AG08396 (cell line): ENCODE measurements at places on chromosomes 5 and 9.

DNA sequence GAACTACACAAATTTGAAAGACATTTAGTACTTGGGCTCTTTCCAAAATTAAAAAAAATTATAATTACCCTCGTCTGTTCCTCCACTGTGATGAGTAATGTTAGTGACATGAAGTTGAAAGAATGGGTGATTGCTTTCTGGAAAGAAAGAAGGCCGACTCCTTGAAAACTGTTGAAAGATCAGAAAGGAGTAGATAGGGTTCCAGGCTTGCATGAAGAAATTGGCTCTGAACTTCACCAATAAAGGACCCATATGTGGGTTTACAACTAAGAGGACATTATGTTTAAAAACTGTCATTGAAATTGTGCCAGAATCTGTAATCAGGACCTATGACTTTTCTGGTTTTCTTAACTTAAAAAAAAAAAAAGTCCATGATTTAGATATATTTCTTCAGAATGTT is 20.7 kb upstream of the MOCS2 start:
- peak; percentile 57 for DNase-seq

DNA sequence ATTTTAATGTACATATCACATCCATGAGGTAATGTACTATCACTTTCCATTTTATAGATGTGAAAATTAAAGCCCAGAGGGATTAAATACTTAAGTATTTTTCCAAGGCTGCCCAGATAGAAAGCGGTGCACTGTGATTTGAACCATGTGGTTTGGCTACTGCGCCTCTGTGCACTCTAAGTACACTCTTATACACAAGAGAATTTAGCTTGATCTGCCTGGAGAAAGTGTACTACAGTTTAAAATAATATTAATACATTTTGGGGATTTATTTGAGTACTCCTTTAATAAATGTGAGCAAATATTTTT is 360.4 kb upstream of the ACTBL2 start:
- no peak for DNase-seq

- no peak for DNase-seq
These were observed 1058.0 kb downstream of the MAT2B start for GRCh38 chr5:164563370-164563769.

- no peak for DNase-seq
These were observed 65.4 kb downstream of the SPATA31C2 start for GRCh38 chr9:88072831-88073375.

DNA sequence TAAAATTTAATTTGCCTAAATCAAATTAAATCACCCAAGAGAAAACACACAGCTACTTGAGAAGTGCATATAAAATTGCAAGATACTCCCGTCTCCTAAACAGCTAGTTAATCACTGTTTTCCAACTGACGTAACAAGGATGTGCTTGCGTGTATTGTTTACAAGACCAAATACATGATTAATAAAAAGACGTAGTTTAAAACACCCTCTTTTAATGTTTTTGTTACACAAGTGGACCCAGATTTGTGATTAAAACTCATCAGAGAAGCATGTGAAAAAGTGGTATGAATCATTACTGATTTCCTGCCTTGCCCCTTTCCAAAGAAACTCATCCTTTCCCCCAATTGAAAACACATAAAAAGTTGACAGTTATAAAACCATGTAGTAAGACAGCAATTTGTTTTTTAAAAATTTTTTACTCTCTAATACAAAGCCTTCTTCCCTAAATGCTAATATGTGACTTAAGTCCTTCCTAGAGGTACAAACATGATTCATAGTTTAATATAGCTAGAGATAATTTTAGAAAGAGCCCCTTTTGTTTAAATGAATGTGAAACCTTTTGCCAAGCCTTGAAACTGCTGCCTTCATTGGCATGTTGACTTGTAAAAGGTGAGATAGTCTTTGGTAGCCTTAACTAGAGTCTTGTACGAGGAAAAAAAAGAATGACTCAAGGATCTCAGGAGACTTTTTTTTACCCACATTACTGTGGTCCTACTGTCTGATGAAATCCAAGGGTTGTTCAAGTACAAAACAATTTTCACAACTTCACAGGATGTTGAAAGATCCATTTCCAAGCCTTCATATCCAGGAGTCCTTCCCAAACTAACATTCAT is 61.4 kb upstream of the FST start:
- peak; percentile 37 for DNase-seq

DNA sequence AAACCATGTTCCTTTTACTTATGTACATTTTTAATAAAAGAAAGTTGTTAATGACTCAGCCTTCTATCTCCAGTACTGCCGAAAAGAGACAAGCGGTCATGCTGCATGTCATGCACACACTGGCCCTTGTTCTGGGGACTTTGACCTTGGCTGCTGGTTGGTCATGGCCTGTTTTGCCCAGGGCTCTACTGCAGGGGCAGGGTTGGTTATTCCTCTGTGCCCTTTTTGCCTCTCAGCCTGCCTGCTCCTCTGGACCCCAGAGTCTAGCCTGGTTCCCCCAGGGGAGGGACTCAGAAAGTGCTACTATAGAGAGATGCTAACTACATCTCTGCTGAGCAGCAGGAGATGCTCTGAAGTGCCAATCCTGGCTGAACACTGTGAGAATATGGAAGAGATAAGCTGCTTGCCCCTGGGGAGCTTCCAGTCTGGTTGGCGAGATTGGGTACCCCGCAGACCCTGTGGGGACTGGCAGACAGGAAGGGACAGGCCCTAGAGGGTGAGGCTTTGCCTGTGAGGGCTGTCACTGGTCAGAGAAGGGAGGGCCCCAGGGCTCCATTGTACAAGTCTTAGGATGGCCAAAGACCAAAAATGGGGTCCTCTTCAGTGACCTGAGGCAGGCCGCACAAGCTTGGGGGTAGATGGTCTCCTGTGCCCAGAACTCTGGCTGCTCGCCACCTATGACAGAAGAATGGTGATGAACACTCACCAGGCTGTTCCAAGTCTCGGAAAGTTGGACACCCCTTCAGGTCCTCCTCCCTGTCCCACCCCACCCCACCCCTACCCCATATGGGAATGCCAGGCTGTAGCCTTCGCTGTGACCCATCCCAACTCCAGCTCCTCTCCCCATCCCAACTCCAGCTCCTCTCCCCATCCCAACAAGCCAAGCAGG is 14.3 kb downstream of the IRF1 start:
- no peak for DNase-seq

DNA sequence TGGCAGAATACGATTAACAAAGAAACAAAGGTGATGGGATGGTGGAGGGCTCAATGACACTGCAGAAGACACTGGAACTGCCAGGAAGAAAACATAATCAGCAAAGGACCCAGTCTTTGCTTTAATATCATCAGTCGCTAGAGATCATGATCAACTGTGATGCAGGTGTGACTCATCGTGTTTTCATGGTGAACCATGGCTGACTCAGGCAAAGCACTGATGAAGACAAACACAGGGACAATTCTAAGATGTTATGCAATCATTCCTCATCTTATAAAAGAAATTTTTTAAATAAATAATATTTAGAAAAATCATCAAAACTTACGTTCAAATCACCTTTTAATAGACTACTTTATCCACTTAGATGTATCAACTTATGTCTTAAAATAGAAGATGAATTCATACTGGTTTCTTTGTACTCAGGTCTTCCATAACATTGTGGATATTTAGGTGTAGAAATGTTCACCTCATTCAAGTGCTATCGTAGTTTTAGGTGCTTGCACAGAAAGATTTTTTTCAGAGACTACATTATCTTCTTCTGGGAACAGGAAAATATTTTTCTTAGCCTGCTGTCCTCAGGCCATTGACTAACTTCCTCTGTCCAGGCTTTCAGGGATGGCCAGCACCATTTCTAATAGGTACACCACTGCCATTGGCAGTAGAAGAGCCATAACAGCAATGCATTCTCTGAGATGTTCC is 673.4 kb upstream of the MEF2C start:
- peak; percentile 38 for DNase-seq

- no peak for DNase-seq
These were observed 405.5 kb downstream of the EFNA5 start for GRCh38 chr5:107265193-107265592.
